ENCODE measurements at places on chromosomes 11 and 22. TPM values are rescaled to one million over a fixed set of nuclear protein-coding genes. Genes with fewer than 3 reads are reported as not detected.

KIRREL3 gene
- polyA plus RNA-seq: not detected

TLCD5 gene
- 4.4 TPM for polyA plus RNA-seq

GDPD4 gene
- polyA plus RNA-seq: 4.5 TPM

LGR4 gene
- 5.9 TPM for polyA plus RNA-seq

ACR gene
- polyA plus RNA-seq: not detected

SFI1 gene
- polyA plus RNA-seq: 174 TPM

FAM76B gene
- 32.4 TPM for polyA plus RNA-seq

UPK3A gene
- polyA plus RNA-seq: 0.36 TPM

PNPLA3 gene
- not detected for polyA plus RNA-seq

ELMOD1 gene
- 0.58 TPM for polyA plus RNA-seq

DMC1 gene
- 0.70 TPM for polyA plus RNA-seq

LGALS1 gene
- 255 TPM for polyA plus RNA-seq

SCGB1A1 gene
- polyA plus RNA-seq: 11.2 TPM

OR51G1 gene
- not detected for polyA plus RNA-seq

CD3E gene
- polyA plus RNA-seq: 13.8 TPM

CST6 gene
- polyA plus RNA-seq: not detected

CLCF1 gene
- 3.0 TPM for polyA plus RNA-seq

POU2AF2 gene
- polyA plus RNA-seq: 2.7 TPM

PLAAT5 gene
- 0.09 TPM for polyA plus RNA-seq

All from small intestine (tissue), 16 donors.